Endothelial cell (in vitro differentiated cells): ENCODE measurements at places on chromosomes 7 and 10. TPM values are rescaled to one million over a fixed set of nuclear protein-coding genes. Genes with fewer than 3 reads are reported as not detected.

GRCh38 chr7:68205826-68206225 is 1209.2 kb downstream of the TYW1 start:
- H3K4me3 ChIP-seq: no peak overlapping the region
- H3K27me3 ChIP-seq: peaks cover 12% of the 10 kb centered on the region
- H3K27ac ChIP-seq: no peak overlapping the region
- no peaks in the 10 kb centered on the region for H3K4me1 ChIP-seq

DNA sequence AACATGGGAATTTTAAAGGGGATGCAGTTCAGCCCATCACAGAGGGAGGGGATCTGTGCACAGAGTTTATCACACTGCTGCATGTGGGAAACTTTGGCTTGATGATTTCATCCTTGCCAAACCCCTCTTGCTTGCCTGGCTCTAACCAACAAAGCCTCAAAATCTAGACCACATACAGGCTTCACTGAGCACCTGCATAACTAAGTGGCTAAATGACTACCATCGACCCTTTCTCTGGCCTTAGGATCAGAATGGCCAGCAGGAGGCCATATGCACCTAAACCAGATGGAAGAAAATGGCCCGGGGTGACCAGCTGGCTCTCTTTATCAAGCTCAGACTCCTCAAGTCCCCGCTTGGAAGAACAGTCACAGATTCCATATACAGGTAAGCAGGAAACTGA is 15.6 kb upstream of the ZNF25 start:
- no peak overlapping the region for H3K27ac ChIP-seq
- DNase-seq: no peak
- no peak overlapping the region for H3K4me3 ChIP-seq
- H3K36me3 ChIP-seq: peaks cover 14% of the 10 kb centered on the region

DNA sequence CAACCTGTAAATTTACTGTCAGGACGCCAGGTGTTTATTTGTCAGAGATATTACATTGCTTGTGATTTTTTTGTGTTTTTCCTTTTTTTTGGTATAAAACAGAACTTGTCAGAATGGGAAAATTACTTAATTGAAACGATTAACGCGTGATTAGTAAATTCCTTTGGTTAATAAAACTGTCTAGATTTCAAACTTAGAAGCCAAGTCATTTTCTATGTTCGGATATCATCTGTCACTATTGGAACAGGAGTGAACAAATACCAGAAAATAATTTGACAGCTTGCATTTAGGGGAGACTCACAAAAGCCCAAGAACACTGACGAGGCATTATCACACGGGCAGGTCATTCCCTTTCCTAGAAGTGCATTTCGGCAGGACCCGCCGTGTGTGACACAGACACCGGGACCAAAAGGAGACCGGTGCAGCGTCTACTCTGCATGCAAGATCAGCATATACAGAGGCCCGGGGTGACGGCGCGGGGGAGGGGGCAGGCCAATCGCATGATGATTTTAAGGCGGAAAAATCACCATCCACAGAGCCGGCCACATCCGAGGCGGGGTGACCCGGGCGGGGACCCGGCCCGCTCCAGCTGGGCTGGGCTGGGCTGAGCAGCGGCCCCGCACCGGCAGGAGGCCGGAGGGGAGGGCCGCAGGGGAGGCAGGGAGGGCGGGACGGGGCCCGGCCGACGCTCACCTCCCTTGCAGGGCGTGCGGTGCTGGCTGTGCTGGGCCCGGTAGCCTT is 841 bp downstream of the GLUD1 start:
- peak; percentile 55 for DNase-seq
- H3K36me3 ChIP-seq: peaks cover 4% of the 10 kb centered on the region
- peaks cover 28% of the 10 kb centered on the region for H3K4me1 ChIP-seq
- peak overlapping the region; percentile 93 for H3K27ac ChIP-seq
- peaks cover 10% of the 10 kb centered on the region for H3K27me3 ChIP-seq
- H3K4me3 ChIP-seq: peak overlapping the region; percentile 97

GRCh38 chr7:81768951-81769778 is 682 bp downstream of the HGF start:
- H3K4me3 ChIP-seq: peak overlapping the region; percentile 14
- peaks cover 4% of the 10 kb centered on the region for H3K27me3 ChIP-seq
- H3K4me1 ChIP-seq: peaks cover 36% of the 10 kb centered on the region
- no peaks in the 10 kb centered on the region for H3K36me3 ChIP-seq

DNA sequence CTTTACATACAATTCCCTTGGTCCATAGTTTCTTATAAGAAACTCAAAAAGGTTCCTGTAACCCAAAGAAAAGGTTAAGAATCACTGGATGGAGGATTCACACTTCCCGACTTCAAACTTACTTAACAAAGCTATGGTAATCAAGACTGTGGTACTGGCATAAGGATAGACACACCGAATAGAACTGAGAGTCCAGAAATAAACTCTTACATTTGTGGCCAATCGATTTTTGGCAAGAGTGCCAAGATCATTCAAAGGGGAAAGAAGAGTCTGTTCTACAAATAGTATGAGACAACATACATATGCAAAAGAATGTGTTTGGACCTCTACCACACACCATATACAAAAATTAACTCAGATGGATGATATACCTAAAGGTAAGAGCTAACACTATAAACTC is 32.8 kb downstream of the KDM7A start:
- no peak overlapping the region for H3K27ac ChIP-seq
- no peak for DNase-seq
- no peak overlapping the region for H3K4me3 ChIP-seq
- peaks cover 7% of the 10 kb centered on the region for H3K36me3 ChIP-seq
- peaks cover 8% of the 10 kb centered on the region for H3K4me1 ChIP-seq

GRCh38 chr7:29987811-29988317 is 1.7 kb downstream of the SCRN1 start:
- DNase-seq: no peak
- H3K27ac ChIP-seq: peak overlapping the region; percentile 91
- H3K27me3 ChIP-seq: peaks cover 12% of the 10 kb centered on the region
- H3K4me3 ChIP-seq: peak overlapping the region; percentile 93

- H3K4me1 ChIP-seq: peaks cover 18% of the 10 kb centered on the region
- no peaks in the 10 kb centered on the region for H3K36me3 ChIP-seq
- peaks cover 15% of the 10 kb centered on the region for H3K27me3 ChIP-seq
- DNase-seq: no peak
Observed at GRCh38 chr7:2399848-2400587, 3.4 kb upstream of the CHST12 start.

GRCh38 chr7:91694351-91694841 is 186.1 kb downstream of the MTERF1 start:
- H3K27me3 ChIP-seq: no peaks in the 10 kb centered on the region
- DNase-seq: no peak
- no peak overlapping the region for H3K4me3 ChIP-seq

DNA sequence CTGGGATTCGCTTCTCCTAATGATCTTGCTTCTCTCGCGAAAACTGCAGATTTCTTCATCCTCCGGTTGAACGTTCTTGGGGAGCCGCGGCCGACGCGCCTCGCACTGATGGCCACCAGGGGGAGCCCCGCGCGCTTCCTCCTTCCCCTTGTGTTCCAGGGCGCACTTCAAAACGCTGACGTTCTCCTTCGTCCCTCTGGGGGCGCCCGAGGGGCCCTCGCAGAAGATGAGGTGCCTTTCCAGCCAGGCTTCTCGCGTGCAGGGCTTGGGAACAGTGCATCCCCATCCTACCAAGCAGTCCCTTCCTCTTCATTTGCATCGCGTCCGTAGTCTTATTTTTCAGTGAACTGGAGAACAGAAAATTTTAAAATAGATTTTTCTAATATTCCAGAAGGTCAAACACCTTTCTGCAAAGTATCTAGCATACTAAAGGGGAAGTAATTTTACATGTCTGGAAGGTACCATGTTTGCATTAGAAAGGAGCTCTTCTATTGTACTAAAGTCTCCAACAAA is 22.5 kb downstream of the GSTO2 start:
- DNase-seq: peak; percentile 88
- H3K4me1 ChIP-seq: peaks cover 3% of the 10 kb centered on the region
- no peak overlapping the region for H3K27ac ChIP-seq
- no peaks in the 10 kb centered on the region for H3K27me3 ChIP-seq

DNA sequence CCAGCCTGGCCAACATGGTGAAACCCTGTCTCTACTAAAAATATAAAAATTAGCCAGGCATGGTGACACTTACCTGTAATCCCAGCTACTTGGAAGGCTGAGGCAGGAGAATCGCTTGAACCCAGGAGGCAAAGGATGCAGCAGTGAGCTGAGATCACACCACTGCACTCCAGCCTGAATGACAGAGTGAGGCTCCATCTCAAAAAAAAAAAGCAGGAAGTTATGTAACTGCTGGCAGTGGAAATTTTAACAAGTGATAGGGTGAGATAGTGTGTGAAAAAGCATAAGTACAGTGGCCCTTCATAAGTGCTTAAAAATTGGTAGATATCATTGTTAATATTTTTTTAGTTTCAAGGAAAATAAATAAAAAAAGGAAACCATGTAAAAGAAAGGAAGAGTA is 12.3 kb downstream of the AKR1C3 start:
- no peaks in the 10 kb centered on the region for H3K4me1 ChIP-seq
- H3K4me3 ChIP-seq: no peak overlapping the region
- H3K27ac ChIP-seq: no peak overlapping the region
- no peaks in the 10 kb centered on the region for H3K36me3 ChIP-seq
- H3K27me3 ChIP-seq: no peaks in the 10 kb centered on the region

DNA sequence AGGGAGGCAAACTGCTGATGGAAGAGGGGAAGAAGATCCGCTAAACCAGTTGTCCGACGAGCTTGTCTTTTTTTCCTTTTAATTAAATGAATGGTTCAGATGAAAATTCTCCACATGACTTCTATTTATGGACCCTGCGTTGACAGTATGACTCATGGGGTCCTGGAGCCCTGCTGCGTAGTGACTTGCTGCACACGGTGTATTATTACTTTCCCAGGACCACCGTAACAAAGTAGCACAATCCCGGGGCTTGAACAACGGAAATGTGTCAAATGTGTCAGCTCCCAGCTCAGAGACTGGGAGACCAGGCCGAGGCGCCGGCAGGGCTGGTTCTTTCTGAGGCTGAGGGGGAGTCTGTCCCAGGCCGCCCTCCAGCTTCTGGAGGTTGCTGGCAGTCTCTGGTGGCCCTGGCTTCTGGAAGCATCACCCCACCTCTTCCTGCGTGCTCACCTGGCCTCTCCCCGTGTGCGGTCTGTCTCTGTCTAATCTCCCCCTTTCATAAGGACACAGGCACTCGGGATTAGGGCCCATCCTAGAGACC is 33.8 kb upstream of the MNX1 start:
- H3K36me3 ChIP-seq: no peaks in the 10 kb centered on the region
- H3K27ac ChIP-seq: no peak overlapping the region
- H3K4me1 ChIP-seq: no peaks in the 10 kb centered on the region

- no peaks in the 10 kb centered on the region for H3K4me1 ChIP-seq
- no peaks in the 10 kb centered on the region for H3K27me3 ChIP-seq
- no peaks in the 10 kb centered on the region for H3K36me3 ChIP-seq
- no peak overlapping the region for H3K4me3 ChIP-seq
Observed at GRCh38 chr10:111516144-111516543, 439.3 kb downstream of the ADRA2A start.

DNA sequence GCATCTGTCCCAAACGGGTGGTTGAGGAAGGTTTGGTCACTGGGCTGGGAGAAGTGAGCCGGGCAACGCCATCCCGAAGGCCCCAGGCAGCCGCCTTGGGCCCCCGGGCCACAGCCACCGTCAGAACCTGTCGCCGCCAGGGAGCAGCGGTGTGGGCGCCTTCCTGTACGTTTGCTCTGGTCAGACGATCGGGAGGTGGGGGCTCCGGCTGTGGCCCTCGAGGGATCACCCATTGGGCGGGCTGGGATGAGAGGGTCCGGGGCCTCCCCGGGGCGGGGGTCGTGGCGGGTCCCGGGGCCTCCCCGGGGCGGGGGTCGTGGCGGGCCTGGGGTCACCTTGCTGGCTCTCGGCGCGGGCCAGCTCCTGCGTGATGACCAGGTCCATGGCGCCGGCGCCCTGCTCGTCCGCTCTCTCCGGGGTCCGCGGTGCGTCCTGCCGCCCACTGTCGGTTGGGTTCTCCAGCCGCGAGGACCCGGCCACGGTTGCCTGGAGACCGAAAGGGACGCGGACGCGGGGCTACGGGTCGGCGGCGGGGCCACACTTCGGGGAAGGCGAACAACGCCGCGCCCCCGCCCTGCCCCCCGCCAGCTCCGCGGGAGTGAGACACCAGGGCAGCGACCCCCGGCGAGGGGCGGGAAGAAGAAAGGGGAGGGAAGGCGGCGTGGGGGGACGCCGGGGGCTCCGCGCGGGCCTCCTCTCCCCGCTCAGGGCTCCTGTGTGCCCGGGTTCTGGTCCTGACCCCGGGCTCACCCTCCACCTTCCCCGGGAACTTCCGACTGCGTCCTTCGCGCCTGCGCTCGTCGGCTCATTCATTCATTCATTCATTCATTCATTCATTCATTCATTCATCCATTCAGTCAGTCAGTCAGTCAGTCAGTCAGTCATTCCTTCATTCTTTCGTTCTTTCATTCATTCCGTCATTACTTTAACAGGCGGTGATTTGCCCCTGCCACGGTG is at the start of gene CFAP46:
CFAP46 (minus strand) TSS at position 470 of the 957 bp plus-strand sequence; CDS start at position 384, 86 bp downstream.
- peaks cover 3% of the 10 kb centered on the region for H3K36me3 ChIP-seq
- peaks cover 3% of the 10 kb centered on the region for H3K4me1 ChIP-seq
- peak within 1 kb of the TSS; percentile 44 for H3K27ac ChIP-seq
- H3K4me3 ChIP-seq: peak within 1 kb of the TSS; percentile 91
- peaks cover 10% of the 10 kb centered on the region for H3K27me3 ChIP-seq
- peak; percentile 80 for DNase-seq

GRCh38 chr7:51080622-51081269 is 235.9 kb downstream of the COBL start:
- no peaks in the 10 kb centered on the region for H3K36me3 ChIP-seq
- H3K27ac ChIP-seq: no peak overlapping the region
- H3K4me1 ChIP-seq: peaks cover 35% of the 10 kb centered on the region
- H3K27me3 ChIP-seq: peaks cover 7% of the 10 kb centered on the region
- no peak overlapping the region for H3K4me3 ChIP-seq
- DNase-seq: no peak

- H3K27ac ChIP-seq: no peak overlapping the region
- H3K36me3 ChIP-seq: no peaks in the 10 kb centered on the region
- H3K27me3 ChIP-seq: peaks cover 3% of the 10 kb centered on the region
- DNase-seq: no peak
Observed at GRCh38 chr10:99784016-99784726, 1.7 kb downstream of the ABCC2 start.

GRCh38 chr7:27157702-27158431 is 1.4 kb upstream of the HOXA7 start:
- H3K4me1 ChIP-seq: peaks cover 13% of the 10 kb centered on the region
- H3K4me3 ChIP-seq: no peak overlapping the region
- H3K27ac ChIP-seq: no peak overlapping the region
- peaks cover 44% of the 10 kb centered on the region for H3K27me3 ChIP-seq
- DNase-seq: no peak

- no peak overlapping the region for H3K27ac ChIP-seq
- H3K4me1 ChIP-seq: no peaks in the 10 kb centered on the region
- H3K27me3 ChIP-seq: no peaks in the 10 kb centered on the region
Observed at GRCh38 chr7:33774762-33775523, 130.4 kb upstream of the BMPER start.

GRCh38 chr10:105706281-105707026 is 1065.4 kb downstream of the SORCS3 start:
- H3K27me3 ChIP-seq: no peaks in the 10 kb centered on the region
- H3K27ac ChIP-seq: no peak overlapping the region
- no peaks in the 10 kb centered on the region for H3K4me1 ChIP-seq
- no peak for DNase-seq
- H3K36me3 ChIP-seq: no peaks in the 10 kb centered on the region

Gene PPP1R3C
- 0.31 TPM for total RNA-seq

Gene STOX1
- total RNA-seq: 0.21 TPM

Gene C10orf67
- total RNA-seq: not detected

Gene ANKRD61
- not detected for total RNA-seq

Gene PLPP4
- total RNA-seq: not detected

Gene ASB10
- total RNA-seq: not detected

Gene SFTPA2
- not detected for total RNA-seq

Gene PRSS2
- 2.0 TPM for total RNA-seq

Gene GCK
- not detected for total RNA-seq

Gene PLEKHS1
- not detected for total RNA-seq

Gene EN2
- total RNA-seq: 2.1 TPM

Gene SFTPA1
- total RNA-seq: not detected
